ENCODE measurements at places on chromosomes 3 and 15.

GRCh38 chr3:149163066-149163465 lies 33.6 kb downstream of the HPS3 start:
- H3K36me3 ChIP-seq, result peaks cover 53% of the 10 kb centered on the region
- H3K27ac ChIP-seq, result no peak overlapping the region
- no peaks in the 10 kb centered on the region for H3K27me3 ChIP-seq
- DNase-seq, result no peak
- no peak overlapping the region for H3K4me3 ChIP-seq

DNA sequence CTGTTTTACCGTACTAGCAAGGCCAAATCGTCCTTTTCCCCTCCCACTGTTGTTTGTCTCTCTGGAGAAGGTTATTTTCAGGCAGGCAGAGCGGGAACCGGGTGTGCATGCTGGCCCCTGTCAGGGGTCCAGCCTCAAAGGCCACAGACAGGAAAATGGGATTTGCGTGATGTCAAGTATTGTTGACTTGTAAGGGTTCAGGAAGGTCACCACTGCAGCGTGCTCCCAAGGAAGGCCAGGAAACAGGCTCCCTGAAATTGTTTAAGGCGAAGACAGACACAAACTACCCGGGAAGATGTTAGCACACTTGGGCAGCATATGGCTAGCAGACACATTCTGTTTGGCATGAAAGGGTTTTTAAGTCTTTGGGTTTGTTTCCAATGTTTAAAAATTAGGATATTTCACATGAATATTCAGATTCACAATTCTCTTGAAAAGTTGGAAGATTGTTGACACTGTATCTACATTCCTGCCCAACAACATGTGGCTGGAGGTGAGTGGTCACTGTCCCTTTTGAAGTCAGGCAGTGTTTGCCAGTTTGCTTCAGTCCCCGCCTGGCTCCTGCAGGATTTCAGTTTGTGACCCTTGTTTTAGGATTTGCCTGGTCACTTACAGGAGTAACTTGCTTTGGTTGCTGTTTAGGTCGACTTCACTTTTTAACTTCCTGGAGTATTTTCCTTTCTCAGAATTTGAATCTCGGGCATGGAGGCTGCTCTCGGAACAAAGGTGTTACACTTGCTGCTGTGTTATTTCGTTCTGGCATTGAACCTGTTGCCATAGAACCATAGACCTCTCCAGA lies 90.4 kb downstream of the BDH1 start:
- H3K4me3 ChIP-seq, result no peak overlapping the region
- H3K27me3 ChIP-seq, result peaks cover 36% of the 10 kb centered on the region
- peaks cover 8% of the 10 kb centered on the region for H3K4me1 ChIP-seq
- H3K27ac ChIP-seq, result no peak overlapping the region

DNA sequence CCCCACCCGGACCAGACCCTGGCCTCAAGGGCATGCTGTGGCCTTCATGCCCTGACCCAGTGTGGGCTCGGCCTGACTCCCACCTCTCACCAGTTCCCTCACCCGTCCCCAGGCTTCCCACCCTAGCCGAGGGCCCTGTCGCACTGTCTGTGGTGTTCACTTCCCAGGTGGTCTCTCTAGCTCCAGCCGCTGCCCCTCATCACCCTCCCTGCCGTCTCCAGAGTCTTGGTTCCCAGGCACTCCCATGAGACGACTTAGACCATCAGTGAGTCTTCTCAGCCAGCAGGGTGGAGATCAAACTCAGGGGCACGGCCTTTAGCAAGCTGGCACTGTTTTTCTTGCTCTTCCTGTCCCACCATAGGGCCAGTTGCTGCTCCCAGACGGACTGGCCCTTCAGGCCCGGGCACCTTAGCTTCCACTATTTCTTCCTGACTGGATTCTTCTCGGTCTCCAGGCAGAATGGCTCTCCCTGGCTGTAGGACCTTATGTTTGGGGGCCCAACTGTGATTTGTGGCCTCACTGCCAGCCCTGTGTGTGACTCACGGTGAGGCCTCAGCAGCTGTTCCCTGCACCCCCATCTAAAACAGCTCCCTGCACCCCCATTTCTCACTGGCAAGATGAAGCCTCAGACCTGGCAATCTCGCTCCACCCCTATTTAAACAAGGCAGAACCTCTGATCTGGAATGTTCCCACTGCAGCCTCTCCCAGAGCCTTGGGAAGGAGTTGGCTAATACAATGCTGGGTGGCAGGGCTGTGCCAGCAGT lies 9.4 kb upstream of the PCSK6 start:
- H3K36me3 ChIP-seq, result no peaks in the 10 kb centered on the region
- H3K4me3 ChIP-seq, result no peak overlapping the region
- peak; percentile 17 for DNase-seq
- no peak overlapping the region for H3K27ac ChIP-seq
- H3K27me3 ChIP-seq, result peaks cover 40% of the 10 kb centered on the region
- H3K4me1 ChIP-seq, result peaks cover 25% of the 10 kb centered on the region

- H3K4me1 ChIP-seq, result no peaks in the 10 kb centered on the region
- no peak overlapping the region for H3K27ac ChIP-seq
- no peaks in the 10 kb centered on the region for H3K36me3 ChIP-seq
- H3K27me3 ChIP-seq, result no peaks in the 10 kb centered on the region
- H3K4me3 ChIP-seq, result no peak overlapping the region
Measured at GRCh38 chr3:25156626-25157025, 271.4 kb upstream of the RARB start.

- H3K27me3 ChIP-seq, result peaks cover 4% of the 10 kb centered on the region
- H3K4me1 ChIP-seq, result no peaks in the 10 kb centered on the region
- DNase-seq, result no peak
Measured at GRCh38 chr15:55868707-55869106, 124.7 kb downstream of the NEDD4 start.

GRCh38 chr3:186003610-186004009 lies 65.8 kb upstream of the TRA2B start:
- H3K36me3 ChIP-seq, result no peaks in the 10 kb centered on the region
- H3K4me3 ChIP-seq, result no peak overlapping the region
- H3K4me1 ChIP-seq, result no peaks in the 10 kb centered on the region
- DNase-seq, result no peak
- peaks cover 30% of the 10 kb centered on the region for H3K27me3 ChIP-seq
- H3K27ac ChIP-seq, result no peak overlapping the region

GRCh38 chr3:33105341-33105948 lies 8.4 kb upstream of the CRTAP start:
- DNase-seq, result peak; percentile 12
- no peak overlapping the region for H3K27ac ChIP-seq
- peaks cover 17% of the 10 kb centered on the region for H3K27me3 ChIP-seq
- no peak overlapping the region for H3K4me3 ChIP-seq
- H3K4me1 ChIP-seq, result no peaks in the 10 kb centered on the region

DNA sequence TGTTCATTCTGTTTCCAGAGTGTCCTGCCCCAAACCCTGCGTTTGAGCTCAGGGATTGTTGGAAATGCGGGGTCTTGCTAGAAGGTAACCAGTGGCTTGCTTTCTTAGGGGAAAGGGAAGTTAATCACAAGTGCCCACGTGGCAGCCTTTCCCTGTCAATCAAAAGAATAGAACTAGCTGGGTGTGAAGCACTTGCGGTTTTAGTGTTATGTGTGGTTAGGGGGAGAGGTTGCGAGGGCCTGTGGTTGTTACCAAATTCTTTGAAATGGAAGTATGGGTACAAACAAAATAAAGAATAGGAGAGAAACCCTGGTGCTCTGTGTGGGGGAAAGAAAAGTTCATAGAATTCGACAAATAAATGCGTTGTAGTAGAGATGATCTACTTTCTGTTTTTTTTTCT lies 67.6 kb downstream of the FNDC3B start:
- DNase-seq, result peak; percentile 87
- H3K27ac ChIP-seq, result peak overlapping the region; percentile 85
- peak overlapping the region; percentile 75 for H3K4me3 ChIP-seq
- H3K27me3 ChIP-seq, result peaks cover 2% of the 10 kb centered on the region

DNA sequence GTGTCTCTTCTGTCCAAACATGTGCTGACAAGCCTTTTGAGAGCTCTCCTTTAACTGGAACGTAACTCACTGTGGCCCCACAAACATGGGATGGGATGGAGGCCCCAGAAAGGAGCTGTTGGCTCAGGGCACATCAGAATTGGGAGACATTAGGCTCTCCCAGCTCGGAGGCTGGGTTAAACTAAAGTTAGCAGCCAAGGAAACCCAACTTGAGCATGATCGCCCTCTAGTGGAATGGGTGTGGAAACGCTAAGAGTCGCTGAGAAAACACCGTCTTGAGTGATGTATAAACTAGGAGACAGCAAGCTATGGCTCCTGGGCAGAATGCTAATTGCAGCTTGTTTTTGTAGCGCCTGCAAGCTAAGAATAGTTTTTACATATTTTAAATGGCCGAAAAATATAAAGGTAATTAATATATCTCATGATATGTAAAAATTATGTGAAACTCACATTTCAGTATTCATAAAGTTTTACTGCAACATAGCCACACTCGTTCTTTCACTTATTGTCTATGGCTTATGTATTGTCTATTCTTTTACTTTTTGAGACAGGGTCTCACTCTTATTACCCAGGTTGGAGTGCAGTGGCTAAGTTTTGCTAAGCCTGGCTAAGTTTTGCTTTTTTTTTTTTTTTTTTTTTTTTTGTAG lies 138.8 kb upstream of the HACD2 start:
- H3K36me3 ChIP-seq, result no peaks in the 10 kb centered on the region
- no peak overlapping the region for H3K4me3 ChIP-seq
- H3K4me1 ChIP-seq, result no peaks in the 10 kb centered on the region
- H3K27ac ChIP-seq, result peak overlapping the region; percentile 39
- peak; percentile 70 for DNase-seq

- no peak overlapping the region for H3K27ac ChIP-seq
- no peaks in the 10 kb centered on the region for H3K36me3 ChIP-seq
- DNase-seq, result no peak
- no peak overlapping the region for H3K4me3 ChIP-seq
Measured at GRCh38 chr15:35723852-35724251, 177.9 kb upstream of the DPH6 start.

DNA sequence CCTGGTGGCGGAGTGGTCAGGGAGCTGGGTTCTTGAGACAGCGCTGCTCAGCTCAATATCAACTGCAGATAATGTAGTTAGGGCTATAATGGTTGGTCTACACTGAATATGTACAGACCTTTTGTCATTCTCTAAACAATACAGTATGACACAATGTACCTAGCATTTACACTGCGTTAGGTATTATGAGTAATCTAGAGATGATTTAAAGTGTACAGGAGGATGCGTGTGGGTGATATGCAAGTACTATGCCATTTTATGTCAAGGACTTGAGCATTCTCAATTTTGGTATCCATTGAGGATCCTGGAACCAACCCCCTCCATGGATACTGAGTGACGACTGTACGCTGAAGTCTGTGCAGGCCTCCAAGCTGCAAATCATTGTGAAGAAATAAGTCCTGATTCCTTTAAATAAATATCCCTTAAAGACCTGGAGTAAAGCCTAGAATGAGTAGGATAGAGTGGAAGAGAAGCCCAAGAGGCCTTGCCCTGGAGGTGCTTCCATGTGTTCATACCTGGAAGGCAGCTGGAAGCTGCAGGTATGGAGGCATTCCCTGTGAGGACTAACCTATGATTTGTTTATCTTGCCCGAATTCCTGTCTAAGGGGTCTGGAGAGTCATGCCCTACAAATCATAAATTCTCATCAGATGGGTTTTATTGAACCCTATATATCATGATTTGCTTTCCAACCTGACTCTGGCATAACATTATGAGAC lies 15.7 kb upstream of the RTP1 start:
- peaks cover 16% of the 10 kb centered on the region for H3K4me1 ChIP-seq
- DNase-seq, result no peak
- no peak overlapping the region for H3K4me3 ChIP-seq
- H3K27me3 ChIP-seq, result peaks cover 12% of the 10 kb centered on the region

- peaks cover 37% of the 10 kb centered on the region for H3K36me3 ChIP-seq
- DNase-seq, result no peak
- H3K27ac ChIP-seq, result no peak overlapping the region
- no peaks in the 10 kb centered on the region for H3K27me3 ChIP-seq
Measured at GRCh38 chr3:108209579-108209978, 12.6 kb downstream of the IFT57 start.

DNA sequence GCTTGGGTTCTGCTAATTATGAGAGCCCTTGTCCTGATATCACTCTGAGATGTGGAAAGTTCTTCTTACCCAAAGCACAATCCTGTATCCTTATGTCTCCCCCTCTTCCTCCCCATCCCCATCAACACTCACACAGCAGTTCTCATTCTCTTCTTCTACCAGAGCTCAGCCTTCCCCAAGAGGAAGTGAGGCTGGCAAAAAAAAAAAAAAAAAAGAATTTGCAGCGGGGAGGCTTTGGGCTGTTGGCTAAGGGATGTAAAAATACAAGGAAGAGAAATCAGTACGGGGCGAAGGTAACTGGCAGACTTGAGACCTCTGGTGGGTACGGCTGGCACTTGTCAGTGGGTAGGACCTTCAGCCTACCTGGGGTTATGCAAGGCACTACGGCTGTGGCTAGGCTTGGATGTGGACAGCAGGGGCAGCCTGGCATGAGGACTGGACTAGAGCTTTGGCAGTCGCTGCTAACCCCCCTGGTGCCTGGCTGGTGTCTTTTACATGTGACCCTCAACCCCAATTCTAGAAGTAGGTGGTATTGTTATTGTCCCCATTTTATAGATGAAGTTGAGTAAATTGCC lies 5.4 kb downstream of the VIPR1 start:
- H3K36me3 ChIP-seq, result no peaks in the 10 kb centered on the region
- peaks cover 40% of the 10 kb centered on the region for H3K4me1 ChIP-seq
- H3K27ac ChIP-seq, result peak overlapping the region; percentile 65
- H3K4me3 ChIP-seq, result no peak overlapping the region
- DNase-seq, result no peak

DNA sequence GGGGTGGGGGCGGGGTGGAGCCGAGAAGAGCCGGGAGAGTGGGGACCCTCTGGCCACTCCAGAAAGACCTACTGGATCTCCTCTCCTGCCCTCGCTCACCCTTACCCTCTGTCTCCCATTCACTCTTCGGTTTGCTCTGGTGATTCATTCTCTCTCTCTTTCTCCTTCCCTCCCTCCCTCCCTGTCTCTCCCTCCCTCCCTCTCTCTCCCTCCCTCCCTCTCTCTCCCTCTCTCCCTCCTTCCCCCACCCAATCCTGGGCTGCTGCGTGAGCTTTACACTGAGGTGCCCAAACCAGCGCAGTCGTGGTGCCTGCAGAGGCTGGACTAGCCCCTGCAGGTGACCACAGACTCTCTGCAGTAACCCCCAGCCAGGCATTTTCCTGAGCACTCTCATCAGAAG lies 32.2 kb upstream of the ADAMTS17 start:
- no peaks in the 10 kb centered on the region for H3K4me1 ChIP-seq
- DNase-seq, result no peak

DNA sequence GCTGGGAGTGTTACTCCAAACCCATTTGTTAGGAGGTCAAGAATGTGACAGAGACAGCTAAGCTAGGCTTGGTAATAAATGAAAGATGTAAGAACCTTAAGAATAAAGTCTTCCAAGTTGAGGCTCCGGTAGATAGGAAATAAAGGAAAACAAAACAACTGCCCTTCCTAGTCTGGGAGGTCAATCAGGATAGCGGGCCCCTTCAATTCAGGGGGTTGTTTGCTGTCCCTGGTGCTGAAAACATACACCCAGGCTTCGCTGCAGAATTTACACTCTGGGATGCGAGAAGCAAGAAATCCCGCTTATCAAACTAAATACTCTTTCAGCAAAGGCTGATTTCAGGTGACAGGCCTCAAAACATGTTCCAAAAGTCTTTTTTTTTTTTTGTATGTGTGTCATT lies 393.4 kb downstream of the NTRK3 start:
- H3K27me3 ChIP-seq, result no peaks in the 10 kb centered on the region
- no peak overlapping the region for H3K27ac ChIP-seq
- H3K4me1 ChIP-seq, result no peaks in the 10 kb centered on the region
- no peak for DNase-seq

Data from activated CD8-positive, alpha-beta T cell treated with anti-CD3 and anti-CD28 coated beads, Interleukin-2, amount 10 ng/mL, durations not matched to agents 7 days and 5 days (primary cell).